ENCODE measurements at places on chromosomes 4 and X.

- no peak for DNase-seq
Measured at GRCh38 chr4:22512306-22512705, 3.6 kb downstream of the ADGRA3 start.

GRCh38 chr4:24800325-24800895 lies 5.0 kb downstream of the SOD3 start:
- DNase-seq: no peak

- no peak for DNase-seq
Measured at GRCh38 chrX:12011075-12011474, 127.2 kb upstream of the FRMPD4 start.

- no peak for DNase-seq
Measured at GRCh38 chrX:19030805-19031204, 46.9 kb upstream of the PHKA2 start.

DNA sequence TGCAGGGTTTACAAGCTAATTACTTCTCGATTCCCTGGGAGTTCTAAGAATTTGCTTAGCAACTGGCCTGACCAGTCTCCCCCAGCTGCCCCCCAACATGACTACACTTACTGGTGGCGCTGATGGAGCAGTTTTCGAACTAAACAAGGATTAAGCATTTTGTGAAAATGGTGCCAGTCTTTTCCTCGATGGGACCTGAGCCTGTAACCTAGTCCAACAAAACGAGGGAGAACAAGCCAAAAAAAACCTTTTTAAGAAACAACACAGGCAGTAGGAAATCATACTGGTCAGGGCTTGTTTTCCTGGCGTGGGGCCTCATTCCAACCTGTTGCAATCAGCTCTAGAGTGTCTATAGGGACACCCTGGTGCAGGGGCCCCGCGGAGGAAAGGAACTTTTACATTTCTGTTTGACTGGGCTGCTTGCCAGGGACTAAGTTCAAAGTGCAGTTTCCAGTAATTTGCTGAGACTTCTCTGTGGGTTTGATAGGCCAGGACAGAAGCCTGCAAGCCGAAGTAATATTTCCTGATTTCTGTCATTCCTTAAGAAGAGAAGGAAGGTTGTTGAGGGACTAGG lies 158.7 kb downstream of the SPRY1 start:
- DNase-seq: peak; percentile 47

GRCh38 chr4:10773656-10774055 lies 89.1 kb upstream of the CLNK start:
- DNase-seq: no peak

GRCh38 chrX:100654261-100654660 lies 10.3 kb downstream of the SRPX2 start:
- DNase-seq: peak; percentile 2
